Activated naive CD8-positive, alpha-beta T cell treated with anti-CD3 and anti-CD28 coated beads, Interleukin-2, amount 10 ng/mL, durations not matched to agents 7 days and 5 days (primary cell): ENCODE measurements at places on chromosomes 7 and 10. TPM values are rescaled to one million over a fixed set of nuclear protein-coding genes. Genes with fewer than 3 reads are reported as not detected.

- H3K27me3 ChIP-seq: no peaks in the 10 kb centered on the region
- peaks cover 3% of the 10 kb centered on the region for H3K36me3 ChIP-seq
- no peak overlapping the region for H3K27ac ChIP-seq
Observed at GRCh38 chr7:139582671-139583155, 59.2 kb downstream of the CLEC2L start.

- no peak overlapping the region for H3K27ac ChIP-seq
- no peaks in the 10 kb centered on the region for H3K36me3 ChIP-seq
- no peaks in the 10 kb centered on the region for H3K4me1 ChIP-seq
- no peak overlapping the region for H3K4me3 ChIP-seq
- H3K27me3 ChIP-seq: no peaks in the 10 kb centered on the region
- DNase-seq: no peak
Observed at GRCh38 chr10:29623797-29624196, 11.0 kb downstream of the SVIL start.

The ADCK2 gene
- 23.5 TPM for total RNA-seq

The TNS3 gene
- 2.0 TPM for total RNA-seq

DNA sequence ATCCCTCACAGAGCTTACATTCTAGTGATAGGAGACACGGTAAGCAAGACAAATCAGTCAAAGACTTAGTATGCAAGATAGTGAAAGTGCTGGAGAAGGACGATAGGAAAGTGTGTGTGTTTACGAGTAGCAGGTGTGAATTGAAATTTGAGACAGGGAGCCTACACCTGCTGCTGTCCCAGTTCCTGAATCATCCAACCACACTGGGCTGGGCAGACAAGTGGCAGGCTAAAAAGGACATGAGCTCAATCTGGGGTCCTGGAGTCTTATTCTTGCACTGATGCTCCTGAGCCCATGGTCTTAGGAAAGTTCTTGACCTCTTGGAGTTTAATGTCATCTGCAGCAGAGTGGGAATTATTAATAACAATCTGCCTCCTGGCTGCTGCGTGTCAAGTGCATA is 16.2 kb downstream of the RBP3 start:
- no peak overlapping the region for H3K27ac ChIP-seq
- no peak for DNase-seq
- H3K36me3 ChIP-seq: no peaks in the 10 kb centered on the region
- no peak overlapping the region for H3K4me3 ChIP-seq
- no peaks in the 10 kb centered on the region for H3K4me1 ChIP-seq

- no peak for DNase-seq
- no peaks in the 10 kb centered on the region for H3K27me3 ChIP-seq
- peaks cover 4% of the 10 kb centered on the region for H3K36me3 ChIP-seq
- peak overlapping the region; percentile 6 for H3K27ac ChIP-seq
- no peak overlapping the region for H3K4me3 ChIP-seq
- peaks cover 38% of the 10 kb centered on the region for H3K4me1 ChIP-seq
Observed at GRCh38 chr7:105810556-105810955, 65.8 kb downstream of the ATXN7L1 start.

The PNLIPRP1 gene
- total RNA-seq: not detected

The SEMA3C gene
- 0.30 TPM for total RNA-seq
